ENCODE measurements at places on chromosomes 12 and 14.

DNA sequence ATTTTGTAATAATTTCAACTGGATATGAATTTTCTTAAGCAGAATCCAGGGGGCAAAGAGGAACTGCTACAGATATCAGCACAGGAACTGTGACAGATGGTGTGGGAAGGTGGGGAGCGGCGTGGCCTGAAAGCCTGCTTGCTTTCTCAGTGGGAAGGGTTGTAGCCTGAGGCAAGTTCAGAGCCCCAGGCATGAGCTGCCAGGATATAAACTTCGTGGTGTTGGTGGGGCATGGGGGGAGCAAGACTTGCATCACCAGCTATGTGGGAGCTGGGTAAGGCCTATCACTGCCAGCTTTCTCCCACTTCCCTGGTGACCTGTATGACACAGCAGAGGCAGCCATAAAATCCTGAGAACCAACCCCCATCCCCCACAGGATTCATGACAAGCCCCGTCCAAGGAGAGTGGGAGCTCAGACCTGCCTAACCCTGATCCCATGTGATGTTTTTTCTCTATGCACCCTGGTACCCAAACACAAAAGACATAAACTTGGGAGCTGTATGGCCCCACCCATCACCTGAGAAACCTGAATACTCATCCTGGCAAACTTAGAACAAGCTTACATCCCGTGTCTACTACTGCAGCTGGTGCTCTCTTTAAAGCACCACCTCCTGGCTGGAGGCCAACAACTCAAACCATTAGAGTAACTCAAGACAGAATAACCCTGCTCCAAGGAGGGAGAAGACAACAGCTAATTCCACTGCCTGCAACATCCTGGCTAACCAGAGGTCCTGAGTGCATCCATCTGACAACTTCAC is 16.5 kb downstream of the CLEC1A start:
- no peak for DNase-seq

GRCh38 chr14:61469781-61470180 is 148.4 kb downstream of the PRKCH start:
- DNase-seq = no peak

- DNase-seq = peak; percentile 99
These were observed 19.4 kb downstream of the ABCB9 start for GRCh38 chr12:122946690-122947341.

DNA sequence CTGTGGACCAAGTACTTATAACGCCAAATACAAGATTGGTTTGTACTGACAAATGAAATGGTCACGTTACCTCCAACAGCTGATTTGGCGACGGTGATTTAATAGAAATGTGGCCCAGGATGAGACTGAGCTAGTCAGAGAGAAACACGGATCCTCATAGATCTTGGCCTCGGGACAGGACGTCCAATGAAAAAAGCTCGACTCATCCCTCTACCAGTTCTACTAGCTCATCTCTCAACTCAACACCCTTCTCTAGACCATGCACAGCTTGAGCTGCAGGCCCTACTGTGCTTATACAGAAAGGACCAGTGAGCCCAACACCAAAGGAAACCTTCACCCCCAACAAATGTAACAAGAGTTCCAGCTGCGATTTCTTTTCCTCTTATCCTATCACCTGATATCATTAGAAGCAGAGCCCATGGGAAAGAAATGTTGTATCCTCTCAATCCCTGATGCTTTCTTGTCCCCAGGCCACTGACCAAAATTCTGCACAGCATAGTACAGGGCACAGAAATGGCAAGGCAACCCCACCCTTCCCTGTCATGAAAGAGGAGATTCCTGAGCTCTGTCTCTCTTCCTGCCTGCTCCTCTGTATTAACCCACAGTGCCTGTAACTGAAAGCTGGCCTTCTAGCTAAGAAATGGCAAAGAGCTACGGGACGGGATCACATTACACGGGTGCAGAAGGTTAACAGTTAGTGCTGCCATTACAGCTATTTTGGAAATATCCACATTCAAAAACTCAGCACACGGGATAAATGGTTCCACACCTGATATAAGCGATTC is 39.2 kb downstream of the DICER1 start:
- DNase-seq = no peak

- no peak for DNase-seq
These were observed 34.3 kb downstream of the OVCH1 start for GRCh38 chr12:29463198-29463597.

DNA sequence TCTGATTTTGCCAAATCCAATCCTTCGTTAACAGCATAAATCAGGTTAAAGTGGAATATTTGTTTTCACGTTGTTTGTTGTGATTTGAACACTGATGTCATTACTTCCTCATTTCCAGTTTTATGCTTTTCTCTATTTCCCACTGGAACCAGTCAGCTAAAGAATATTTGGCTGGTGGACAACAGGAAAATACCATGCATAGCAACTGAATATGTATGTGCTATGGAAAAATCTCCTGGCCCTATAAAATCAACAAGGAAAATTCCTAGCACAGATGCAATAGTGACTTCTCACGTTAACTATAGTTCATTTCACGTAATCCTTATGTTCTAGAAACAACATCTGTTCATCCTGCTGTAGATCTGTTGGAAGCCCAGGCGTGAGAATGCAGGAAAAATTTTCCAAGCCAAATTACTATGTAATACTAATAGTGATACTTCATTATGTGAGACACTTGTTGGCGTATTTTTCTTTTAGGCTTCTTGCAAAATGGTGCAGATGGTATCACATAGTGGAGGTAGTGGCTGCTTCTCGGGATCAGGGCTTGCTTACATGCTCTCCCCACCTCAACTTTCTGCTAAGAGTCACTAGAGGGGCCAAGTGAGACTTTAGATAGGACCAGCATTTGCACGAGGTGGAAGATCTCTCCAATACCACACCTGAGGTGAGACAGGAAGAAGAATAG is 86.3 kb upstream of the USP44 start:
- peak; percentile 90 for DNase-seq
